ENCODE measurements at places on chromosomes 3 and 15.
A peak's percentile ranks its signal among the peaks of the same experiment; 100 is the strongest.

DNA sequence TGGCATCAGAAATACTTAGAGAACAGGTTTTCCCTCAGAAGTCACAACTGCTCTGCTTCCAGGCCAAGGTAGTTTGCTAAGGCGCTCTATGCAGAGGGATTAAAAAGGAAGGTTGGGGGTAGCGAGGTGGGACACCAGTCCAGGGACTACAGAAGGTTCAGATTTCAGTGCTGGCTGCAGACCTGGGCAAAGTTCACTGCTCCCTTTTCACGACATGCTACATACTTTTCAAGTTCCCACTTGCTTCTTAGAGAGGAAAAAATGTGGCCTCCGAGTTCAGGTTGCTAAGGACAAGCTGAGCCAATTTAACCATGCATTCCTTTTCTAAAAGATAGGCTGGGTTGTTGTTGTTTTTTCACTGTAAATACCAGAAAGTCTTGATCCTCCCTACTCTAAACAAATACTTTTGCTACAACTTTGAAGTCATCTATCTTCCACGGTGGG lies 158.6 kb upstream of the NR2F2 start:
- DNase-seq: no peak

DNA sequence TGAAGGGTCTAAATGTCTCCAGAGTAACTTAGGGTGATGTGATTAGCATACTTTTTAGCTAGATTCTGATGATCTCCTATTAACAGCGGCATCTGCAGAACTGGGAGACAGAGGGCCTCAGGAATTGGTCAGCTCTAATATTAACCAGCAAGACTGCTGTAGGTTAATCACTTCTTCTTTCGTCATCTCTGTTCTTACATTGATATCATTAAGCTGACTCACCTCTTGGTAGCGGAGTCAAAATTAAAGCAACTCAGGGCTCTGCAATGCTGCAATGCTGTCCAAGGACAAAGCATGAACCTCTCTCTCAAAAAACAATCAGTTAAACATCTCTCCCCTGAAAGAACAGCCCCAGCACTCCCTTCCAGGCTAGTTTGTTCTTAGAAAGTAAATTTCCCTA lies 57.5 kb upstream of the TRA2B start:
- DNase-seq: no peak

DNA sequence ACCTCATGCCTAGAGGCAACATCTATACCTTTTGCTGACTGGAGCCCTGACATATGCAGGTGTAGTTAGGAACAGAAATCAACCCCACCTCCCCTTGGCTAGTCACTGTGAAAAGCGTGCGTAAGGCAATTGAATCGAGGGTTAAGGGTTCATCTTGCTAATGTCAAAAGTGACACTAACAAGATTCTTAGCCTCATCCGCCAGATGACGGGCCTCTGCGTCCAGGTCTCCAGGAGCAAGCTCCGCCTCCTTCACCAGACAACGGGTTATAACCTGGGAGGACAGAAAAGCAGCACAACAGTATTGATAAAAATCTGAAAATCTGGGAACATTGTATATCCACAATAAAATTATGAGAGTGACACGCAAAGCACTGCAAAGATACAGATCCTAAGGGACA lies 4.7 kb downstream of the SELENOS start:
- no peak for DNase-seq

GRCh38 chr15:70086636-70087035 lies 11.1 kb downstream of the TLE3 start:
- DNase-seq: no peak

DNA sequence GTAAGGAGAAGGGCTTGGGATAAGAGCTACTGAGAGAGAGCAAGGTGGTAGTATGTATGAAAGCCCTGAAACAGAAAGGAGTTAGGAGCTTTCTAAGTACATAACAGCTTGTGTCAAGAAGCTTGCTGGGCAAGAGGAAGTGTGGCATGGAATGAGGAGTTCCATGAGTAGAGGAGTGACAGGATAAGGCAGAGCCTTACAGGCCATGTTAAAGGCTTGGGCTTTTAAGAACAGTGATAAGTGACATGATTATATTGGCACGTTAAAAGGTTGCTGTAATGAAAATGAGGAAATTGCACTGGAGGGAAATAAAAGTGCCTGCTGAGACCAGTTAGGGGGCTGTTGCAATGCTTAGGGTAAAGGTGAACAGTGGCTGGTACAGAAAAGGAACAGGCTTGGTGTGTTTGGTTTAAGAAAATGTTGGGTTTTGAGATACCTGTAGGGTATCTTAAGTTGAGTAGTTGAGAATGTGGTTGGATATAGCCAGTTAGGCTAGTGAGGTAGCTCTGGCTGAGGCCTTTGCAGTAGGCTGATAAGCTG lies 49.0 kb downstream of the MEF2A start:
- DNase-seq: no peak

GRCh38 chr3:160707187-160707794 lies 30.3 kb downstream of the ARL14 start:
- peak; percentile 8 for DNase-seq

Data from epithelial cell of prostate (primary cell).